IMR-90 (cell line): ENCODE measurements at places on chromosomes 1 and 21. TPM values are rescaled to one million over a fixed set of nuclear protein-coding genes. Genes with fewer than 3 reads are reported as not detected.

Gene PRKAA2
- polyA plus RNA-seq = 0.56 and 0.72 TPM in 2 replicates

Gene LCE1D
- not detected in 2 replicates for polyA plus RNA-seq

DNA sequence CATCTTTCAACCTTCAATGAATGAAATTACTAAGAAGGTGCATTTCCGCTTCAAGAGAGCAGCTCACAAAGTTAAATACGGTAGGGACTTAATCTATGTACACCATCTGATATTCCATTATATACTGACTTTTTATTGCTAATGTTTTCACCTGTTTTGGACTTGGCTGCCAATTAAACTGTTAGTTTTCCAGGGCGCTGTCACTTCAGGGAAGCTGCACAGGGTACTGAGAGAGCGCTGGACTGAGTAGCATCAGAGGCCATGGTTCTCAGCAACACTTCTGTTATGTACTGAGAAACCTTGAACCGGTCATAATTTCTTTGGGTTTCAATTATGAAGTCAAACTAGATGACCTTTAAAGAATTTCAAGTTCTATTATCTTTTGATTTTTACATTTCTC lies 8.2 kb downstream of the SSX2IP start:
- DNase-seq = no peak

DNA sequence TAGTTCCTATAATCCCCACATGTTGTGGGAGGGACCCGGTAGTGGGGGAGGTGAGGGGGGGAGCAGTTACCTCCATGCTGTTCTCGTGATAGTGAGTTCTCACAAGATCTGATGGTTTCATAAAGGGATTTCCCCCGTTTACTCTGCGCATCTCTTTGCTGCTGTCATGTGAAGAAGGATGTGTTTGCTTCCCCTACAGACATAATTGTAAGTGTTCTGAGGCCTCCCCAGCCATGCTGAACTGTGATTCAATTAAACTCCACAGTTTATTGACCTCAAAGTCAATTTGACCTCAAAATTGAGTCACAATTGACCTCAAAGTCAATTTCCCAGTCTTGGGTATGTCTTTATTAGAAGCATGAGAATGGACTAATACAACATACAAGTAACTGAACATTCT lies 19.7 kb downstream of the DPH5 start:
- peak; percentile 10 for DNase-seq

- peak; percentile 18 for DNase-seq
Measured at GRCh38 chr1:84742653-84743052, 52.4 kb upstream of the SSX2IP start.

DNA sequence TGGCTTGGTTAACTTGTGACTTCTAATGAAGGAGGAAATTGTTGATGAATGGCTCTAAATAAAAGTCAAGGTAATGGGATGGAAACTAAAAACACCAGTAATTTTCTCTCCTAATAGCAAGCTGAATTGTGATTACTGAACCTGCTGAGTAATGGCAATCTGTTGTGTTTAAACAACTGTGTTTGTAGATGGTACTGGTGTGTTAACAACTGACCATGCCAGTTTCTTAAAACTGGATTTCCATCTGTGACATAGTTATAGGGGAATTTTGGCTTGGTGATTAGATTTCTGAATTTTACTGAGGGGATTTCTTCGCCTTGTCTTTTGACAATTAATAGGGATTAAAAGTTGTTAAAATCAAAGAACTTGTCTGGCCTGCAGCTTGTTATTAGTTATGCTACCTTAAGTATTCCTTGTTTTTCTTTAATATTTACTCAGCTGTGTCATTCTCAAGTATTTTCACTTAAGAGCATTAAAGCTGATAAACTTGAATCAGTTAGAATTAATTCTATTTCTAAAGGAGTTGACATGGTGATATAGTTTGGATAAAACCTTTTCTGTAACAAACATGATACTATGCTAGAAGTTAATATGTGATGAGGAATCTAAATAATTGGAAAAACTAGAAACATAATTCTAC lies 7.9 kb upstream of the ERO1B start:
- DNase-seq = no peak

- DNase-seq = no peak
Measured at GRCh38 chr1:10631811-10632593, 157.3 kb downstream of the PEX14 start.

Gene CR1L
- not detected in 2 replicates for polyA plus RNA-seq

GRCh38 chr1:92476071-92476631 lies 10.6 kb downstream of the GFI1 start:
- DNase-seq = no peak

Gene SGIP1
- 40.7 and 42.7 TPM in 2 replicates for polyA plus RNA-seq

Gene MFSD2A
- polyA plus RNA-seq = 6.7 and 7.3 TPM in 2 replicates
